Prostate gland (tissue), 2 donors: ENCODE measurements at places on chromosomes 1 and 21. TPM values are rescaled to one million over a fixed set of nuclear protein-coding genes. Genes with fewer than 3 reads are reported as not detected.

GRCh38 chr1:207286786-207287468 lies 34.6 kb upstream of the CD55 start:
- no peak overlapping the region for H3K4me3 ChIP-seq
- no peak for DNase-seq
- no peaks in the 10 kb centered on the region for H3K36me3 ChIP-seq
- no peaks in the 10 kb centered on the region for H3K27me3 ChIP-seq
- H3K27ac ChIP-seq = no peak overlapping the region

GRCh38 chr1:16173447-16174260 lies 17.8 kb upstream of the EPHA2 start:
- no peaks in the 10 kb centered on the region for H3K36me3 ChIP-seq
- peaks cover 16% of the 10 kb centered on the region for H3K4me1 ChIP-seq
- DNase-seq = peak; percentile 72
- H3K27me3 ChIP-seq = no peaks in the 10 kb centered on the region

DNA sequence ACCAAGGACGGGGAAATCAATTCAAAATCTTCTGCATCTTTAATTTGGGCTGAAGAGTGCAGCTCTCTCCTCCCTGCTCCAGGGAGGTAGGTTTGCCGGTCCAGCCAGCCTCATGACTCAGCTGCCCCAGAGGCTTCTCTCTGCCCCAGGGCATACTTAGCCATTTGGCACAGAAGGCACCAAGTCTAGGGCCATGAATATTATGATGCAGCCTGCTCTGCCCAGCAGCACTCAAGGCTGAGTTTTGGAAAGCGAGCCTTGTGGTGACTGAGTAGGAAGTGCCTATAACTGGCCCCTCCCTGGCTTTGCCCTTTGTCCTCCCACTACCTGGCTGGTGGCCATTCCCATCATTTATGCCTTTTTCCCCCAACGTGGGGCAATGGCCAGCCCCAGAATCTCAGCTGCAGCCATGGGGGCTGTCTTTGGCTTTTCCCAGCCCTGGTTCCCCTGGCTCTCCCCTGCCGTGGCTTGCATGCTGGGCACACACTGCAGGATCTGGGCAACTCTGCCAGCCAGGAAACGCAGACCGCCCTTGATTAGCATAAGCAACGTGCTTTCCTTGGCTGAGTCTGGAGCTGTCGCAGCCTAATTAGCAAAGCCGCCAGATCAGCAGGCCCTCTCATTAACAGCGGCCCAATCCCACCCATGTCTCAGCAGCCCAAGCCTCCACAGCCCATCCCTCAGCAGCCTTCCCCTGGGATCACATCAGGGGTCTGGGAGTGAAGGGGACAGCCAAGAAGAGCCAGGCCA lies 258.6 kb upstream of the TMEM51 start:
- H3K27me3 ChIP-seq = peaks cover 3% of the 10 kb centered on the region
- no peak overlapping the region for H3K27ac ChIP-seq
- no peak overlapping the region for H3K4me3 ChIP-seq

DNA sequence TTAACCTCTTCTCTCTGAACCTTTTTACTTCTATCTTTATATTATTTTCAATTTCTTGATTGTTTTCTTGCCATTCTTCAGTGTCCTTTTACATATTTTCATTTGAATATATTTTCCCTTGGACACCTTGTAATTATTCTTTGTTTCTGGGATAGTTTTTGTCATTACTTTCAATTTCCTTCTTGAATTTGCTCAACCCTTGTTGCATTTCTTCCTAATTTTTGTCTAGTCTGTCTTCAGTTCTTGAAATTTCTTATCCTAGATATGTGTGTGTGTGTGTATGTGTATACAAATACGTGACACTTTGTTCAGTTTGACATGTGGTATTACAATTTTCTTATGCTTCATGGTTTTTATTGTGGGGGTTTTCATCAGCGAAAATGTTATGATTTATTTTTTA lies 1.9 kb upstream of the GALNT2 start:
- DNase-seq = no peak
- no peaks in the 10 kb centered on the region for H3K4me1 ChIP-seq
- H3K4me3 ChIP-seq = no peak overlapping the region
- no peaks in the 10 kb centered on the region for H3K27me3 ChIP-seq

TSNAX gene
- 23.5 TPM for total RNA-seq

TMEM125 gene
- 29.9 TPM for total RNA-seq
